ENCODE measurements at places on chromosomes 4 and X.

DNA sequence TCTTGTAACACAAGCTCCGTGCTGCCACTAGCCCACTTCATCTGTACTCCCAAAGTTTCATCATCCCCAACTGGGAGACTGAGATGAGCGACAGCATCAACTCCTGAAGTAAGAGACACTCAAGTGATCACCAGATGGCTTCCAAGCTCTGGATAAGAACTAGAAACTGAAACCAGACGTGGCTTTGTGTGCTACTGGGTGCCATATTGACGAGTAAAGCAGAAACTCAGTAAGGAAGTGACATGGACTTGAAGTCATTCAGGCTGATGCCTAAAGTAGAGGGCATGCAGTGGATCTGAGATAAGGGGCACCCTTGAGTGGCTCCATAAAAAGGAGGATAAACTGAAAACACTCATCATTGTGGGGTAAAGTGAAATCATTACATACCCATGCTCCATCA lies 72.4 kb downstream of the PCYT1B start:
- DNase-seq: no peak

- DNase-seq: peak; percentile 86
Observed at GRCh38 chr4:112231779-112232713, at the start of gene AP1AR. Gene AP1AR (plus strand): TSS chr4:112231787. CDS start chr4:112232092, 305 bp downstream.

DNA sequence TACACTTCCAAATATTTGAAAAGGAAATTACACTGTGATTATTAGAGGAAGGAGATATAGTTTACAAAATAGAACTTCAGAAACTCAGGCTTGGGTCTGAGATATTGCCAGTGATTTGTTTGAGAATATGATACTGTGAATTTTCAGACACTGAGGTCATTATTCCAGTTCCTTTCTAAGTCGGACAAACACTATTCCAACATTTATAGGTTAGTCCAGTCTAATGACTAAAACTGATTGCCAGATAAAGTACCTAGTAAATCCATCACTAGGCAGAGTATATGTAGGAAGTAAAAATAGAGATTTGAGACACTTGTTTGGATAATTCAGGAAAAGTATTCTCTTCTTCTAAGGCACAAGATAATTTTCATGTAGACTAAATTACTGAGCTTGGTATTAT lies 13.2 kb downstream of the MTTP start:
- DNase-seq: no peak

- no peak for DNase-seq
Observed at GRCh38 chr4:109127866-109128265, 174.6 kb downstream of the COL25A1 start.

DNA sequence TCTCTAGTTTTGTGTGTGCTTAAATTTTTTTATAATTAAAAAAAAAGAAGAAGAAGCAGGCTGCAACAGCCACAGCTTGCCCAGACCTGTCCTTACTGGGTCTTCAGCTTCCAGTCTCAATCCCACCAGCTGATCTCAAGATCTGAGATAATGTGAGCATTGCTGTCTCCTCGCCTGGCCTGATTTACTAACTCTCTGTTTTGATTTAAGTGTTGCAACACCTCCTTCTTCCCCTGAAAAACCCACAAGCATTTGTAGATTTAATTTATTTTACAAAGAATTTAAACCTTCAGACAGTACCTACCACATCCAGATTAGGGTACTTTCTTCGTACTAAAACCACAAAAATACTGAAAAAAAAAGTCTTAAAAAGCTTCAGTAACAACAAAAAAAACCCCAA lies 38.0 kb downstream of the FAM241A start:
- DNase-seq: no peak

DNA sequence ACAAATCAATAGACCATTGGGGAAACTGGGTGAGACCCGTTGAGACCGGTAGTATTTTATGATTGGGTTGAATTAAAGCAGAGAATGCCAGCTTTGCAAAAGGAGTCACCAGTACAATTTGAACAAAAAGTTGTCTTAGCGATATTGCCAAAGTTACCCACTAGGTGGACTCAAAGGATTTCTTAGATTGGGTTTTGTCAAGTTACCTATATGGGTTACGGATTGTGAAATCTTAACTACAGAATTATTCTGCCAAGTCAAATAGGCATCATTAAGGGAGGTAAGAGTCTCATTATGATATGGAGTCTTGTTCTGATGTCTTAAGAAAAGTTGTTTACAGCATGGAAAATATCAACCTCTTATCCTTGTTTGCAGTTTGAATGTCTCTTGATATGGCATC lies 15.0 kb upstream of the CT47A1 start:
- no peak for DNase-seq

DNA sequence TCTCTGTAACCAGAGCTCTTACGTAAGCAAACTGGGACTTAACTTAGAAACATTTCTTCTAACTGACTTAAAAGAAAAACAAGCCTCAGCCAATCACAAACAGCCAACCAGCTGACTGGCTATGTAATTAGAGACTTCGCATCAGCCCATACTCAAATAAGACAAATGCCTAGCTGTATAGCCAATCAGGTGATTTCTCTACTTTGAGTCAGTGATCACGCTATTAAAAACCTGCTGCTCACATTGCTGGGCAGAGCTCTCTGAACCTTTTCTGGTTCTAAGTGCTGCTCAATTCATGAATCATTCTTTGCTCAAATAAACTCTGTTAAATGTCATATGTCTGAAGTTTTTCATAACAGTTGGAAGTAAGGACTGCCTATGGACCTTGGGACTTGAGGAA lies 9.9 kb upstream of the SMIM10L2A start:
- no peak for DNase-seq

- DNase-seq: no peak
Observed at GRCh38 chr4:106993827-106994226, 42.3 kb downstream of the DKK2 start.

GRCh38 chr4:162497564-162498167 lies 333.9 kb upstream of the FSTL5 start:
- DNase-seq: peak; percentile 4

DNA sequence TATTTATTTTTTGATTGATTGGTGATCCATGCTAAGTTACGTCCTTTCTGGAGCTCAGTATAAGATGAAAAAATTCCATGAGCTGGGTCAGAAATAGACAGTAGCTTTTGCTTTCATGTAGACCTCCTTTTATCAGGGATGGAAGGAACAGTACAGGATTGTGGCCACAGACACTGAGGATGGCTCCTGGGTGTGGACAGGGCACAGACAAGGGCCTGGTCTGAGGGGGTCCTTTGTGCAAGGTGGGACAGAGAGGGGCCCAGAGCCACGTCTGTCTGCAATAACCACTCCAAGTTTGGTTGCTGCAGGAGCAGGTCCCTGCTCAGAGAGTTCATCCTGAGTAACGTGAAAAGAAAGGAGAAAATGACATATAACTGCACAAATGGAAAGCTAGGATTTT lies 127.1 kb downstream of the ENPP6 start:
- DNase-seq: no peak

- DNase-seq: no peak
Observed at GRCh38 chr4:169665046-169665737, 44.8 kb downstream of the CLCN3 start.

DNA sequence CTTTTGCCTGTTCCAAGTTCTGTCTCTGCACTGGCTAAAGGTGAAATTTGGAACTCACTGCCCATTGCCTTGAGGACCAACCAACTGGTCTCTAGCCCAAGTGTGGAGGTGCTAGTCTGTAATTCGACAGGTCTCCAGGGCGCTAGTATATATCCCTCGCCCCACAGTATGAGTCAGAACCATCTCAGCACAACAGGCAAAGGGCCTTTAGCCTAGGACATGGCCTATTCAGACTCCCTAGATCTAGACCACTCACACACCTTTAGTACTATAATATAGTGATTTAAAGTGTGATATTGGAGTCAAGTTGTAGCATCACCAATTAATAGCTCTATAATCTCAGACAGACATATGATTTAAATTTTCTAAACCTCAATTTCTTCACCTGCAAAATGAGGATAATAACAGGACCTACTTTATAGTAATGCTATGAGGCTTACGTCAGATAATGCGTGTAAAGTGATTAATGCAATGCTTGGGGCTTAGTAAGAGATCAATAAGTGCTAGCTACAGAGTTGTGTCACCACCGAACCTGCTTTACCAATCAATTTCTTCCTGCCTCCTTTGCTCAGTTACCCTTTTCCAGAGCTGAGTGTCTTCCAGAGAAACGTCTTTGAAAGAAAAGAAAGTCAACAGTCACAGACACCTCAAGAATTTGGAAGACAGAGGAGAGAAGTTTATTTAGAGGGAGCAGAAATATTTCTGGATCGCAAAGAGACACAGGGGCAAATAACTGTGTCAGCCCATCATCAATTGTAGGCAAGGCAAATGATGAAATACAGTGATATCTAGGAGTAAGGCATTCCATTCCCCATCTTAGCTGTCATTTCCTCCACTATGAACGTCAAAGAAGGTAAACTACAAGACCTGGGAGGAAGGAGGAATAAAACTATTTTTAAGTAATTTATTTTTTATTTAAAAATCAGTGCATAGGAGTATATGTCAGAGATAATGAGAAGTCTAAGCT lies 2.3 kb downstream of the NOX1 start:
- DNase-seq: peak; percentile 10

GRCh38 chr4:4430492-4431195 lies 43.7 kb downstream of the NSG1 start:
- DNase-seq: peak; percentile 94

DNA sequence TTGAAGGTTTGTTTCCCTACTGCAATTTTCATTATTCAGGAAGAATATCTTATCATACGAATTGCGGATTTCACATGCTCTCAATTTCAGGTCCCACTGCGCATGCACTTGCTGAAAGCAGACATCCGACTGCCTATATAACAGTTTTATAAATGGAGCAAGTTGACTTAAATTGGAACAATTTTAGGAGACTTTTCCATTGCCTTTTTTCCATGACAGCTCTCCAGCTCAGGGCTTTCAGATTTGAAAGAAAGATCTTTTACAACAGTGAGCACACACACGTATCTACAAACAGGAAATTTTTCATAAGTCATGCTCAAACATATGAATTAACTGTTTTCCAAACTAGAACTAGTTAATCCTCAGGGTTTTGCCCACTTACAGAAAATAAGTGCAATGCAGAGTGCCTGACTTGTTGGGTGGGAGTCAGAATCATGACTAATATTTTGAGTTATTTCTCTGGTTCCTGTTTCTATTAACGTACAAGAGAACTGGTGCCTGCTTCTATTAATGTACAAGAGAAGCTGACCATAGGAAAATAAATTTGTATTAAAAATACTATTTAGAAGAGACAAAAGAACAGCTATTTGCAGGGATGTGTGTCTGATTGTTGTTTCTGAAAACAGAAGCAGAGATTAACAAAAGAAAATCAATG lies 137.9 kb downstream of the GPC3 start:
- DNase-seq: no peak

- DNase-seq: no peak
Observed at GRCh38 chr4:13212936-13213335, 271.2 kb downstream of the RAB28 start.

GRCh38 chr4:53816561-53816960 lies 225.3 kb upstream of the LNX1 start:
- DNase-seq: peak; percentile 21
